ENCODE measurements at places on chromosomes 16 and 17.

DNA sequence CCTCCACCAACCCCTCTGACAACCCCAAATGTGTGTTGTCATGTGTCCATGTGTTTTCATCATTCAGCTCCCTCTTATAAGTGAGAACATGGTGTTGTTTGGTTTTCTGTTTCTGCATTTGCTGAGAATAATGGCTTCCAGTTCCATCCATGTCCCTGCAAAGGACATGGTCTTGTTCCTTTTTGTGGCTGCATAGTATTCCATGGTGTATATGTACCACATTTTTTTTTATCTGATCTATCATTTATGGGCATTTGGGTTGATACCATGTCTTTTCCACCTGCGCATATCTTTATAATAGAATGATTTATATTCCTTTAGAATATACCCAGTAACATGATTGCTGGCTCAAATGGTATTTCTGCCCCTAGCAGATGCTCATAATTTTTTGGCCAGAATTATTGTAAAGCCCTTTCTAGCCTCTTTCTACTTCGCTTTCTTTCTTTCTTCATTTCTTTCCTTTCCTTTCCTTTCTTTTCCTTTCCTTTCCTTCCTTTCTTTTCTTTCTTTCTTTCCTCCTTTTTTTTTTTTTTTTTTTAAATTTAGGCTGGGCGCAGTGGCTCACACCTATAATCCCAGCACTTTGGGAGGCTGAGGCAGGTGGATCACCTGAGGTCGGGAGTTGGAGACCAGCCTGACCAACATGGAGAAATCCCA is 12.7 kb downstream of the REXO5 start:
- DNase-seq: no peak

DNA sequence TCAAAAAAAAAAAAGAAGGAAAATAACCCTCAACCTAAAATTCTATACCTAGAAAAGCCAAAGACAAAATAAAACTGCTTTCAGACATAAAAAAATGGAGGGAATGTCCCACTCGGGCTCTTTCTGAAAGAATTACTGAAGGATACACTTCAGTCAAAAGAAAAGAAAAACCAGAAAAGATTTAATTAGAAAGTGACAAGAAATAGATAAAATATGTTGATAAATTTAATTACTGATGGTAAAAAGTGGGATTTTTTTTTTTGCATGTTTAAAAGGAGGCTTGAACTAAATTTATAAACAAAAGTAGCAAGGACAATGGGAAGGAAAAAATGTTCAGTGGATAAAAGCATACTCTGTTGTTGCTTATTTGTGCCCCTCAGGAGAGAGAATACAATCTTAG is 89.1 kb downstream of the OR1D5 start:
- DNase-seq: no peak

- no peak for DNase-seq
Measured at GRCh38 chr17:83057793-83058265, 21.6 kb upstream of the METRNL start.

GRCh38 chr17:44983563-44983962 is 15.5 kb upstream of the C1QL1 start:
- no peak for DNase-seq

DNA sequence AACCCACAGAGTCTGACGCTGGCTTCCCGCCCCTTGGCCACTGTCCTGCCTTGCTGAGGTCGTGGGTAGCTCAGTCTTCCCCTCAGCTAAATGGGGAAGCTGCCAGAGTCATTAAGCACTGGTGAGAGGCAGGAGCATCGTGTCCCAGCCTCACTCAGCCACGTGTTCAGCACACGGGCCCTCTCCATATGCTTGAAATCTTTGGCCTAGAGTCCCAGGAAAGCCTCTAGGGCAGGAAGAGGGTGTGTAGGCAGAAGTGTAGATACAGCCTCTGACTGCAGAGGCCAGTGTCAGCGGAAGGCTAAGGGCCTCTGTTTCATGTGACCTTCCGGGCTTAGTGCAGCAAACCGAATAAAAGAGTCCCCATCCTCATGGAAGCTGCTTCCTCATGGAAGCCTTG is 4.1 kb downstream of the DHODH start:
- DNase-seq: no peak

- DNase-seq: no peak
Measured at GRCh38 chr16:88631920-88632586, 6.3 kb upstream of the IL17C start.

Measured in activated CD4-positive, alpha-beta T cell treated with anti-CD3 and anti-CD28 coated beads, Interleukin-2, amount 50 U/mL, for 1 hour (primary cell).